NCI-H2029 (cell line): ENCODE measurements at places on chromosomes 7 and 10.

GRCh38 chr7:70505886-70506285, 626.1 kb upstream of the GALNT17 start:
- no peak for DNase-seq

GRCh38 chr10:27628621-27629020, 117.0 kb downstream of the MKX start:
- DNase-seq = no peak

DNA sequence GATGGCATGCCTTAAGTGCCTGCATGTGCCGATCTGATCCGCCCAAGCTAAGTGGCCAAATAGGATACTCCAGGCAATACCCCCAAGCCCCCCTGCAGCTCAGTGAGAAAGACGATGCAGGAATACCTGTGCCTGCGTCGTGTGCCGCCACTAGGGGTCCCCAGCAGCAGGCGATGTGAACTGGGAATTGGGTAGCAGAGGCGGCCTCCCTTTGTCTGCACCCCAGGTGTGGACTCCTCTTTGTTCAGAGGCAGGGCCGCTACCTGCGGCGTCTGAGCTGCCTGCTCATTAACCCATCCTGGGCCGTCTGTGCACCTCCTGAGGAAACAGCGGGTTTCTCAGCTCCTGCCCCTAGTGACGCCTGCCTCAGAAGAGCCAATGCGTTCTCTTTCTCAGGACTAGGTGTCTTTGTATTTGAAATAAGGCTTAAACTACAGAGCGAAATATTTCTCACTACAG, 4.8 kb upstream of the CHN2 start:
- DNase-seq = peak; percentile 72

GRCh38 chr7:12726908-12727307, 39.5 kb downstream of the ARL4A start:
- DNase-seq = no peak

- no peak for DNase-seq
Measured at GRCh38 chr10:118853916-118854315, 99.1 kb upstream of the CACUL1 start.

- DNase-seq = no peak
Measured at GRCh38 chr10:100970076-100970913, 991 bp downstream of the SEMA4G start.

DNA sequence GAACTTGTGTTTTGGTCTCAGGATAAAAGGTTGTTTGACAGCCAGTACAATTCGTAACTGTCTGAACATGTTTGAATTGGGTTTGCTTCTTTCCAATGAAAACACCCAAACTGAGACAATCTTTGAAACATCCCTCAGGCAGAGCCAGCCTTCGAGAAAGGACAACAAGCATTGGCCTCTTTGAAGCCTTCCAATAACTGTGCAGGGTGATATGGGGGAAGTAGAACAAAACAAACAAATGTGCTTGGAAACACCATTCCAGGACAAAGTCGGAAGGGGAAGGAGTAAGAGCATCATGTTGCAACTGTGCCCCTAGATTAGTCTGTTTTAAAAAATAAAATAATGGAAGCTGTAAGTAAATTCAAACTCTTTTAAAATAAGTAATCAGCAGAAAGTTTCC, 39.5 kb downstream of the IL2RA start:
- no peak for DNase-seq

- DNase-seq = no peak
Measured at GRCh38 chr7:1939434-1940401, 269.6 kb downstream of the ELFN1 start.

DNA sequence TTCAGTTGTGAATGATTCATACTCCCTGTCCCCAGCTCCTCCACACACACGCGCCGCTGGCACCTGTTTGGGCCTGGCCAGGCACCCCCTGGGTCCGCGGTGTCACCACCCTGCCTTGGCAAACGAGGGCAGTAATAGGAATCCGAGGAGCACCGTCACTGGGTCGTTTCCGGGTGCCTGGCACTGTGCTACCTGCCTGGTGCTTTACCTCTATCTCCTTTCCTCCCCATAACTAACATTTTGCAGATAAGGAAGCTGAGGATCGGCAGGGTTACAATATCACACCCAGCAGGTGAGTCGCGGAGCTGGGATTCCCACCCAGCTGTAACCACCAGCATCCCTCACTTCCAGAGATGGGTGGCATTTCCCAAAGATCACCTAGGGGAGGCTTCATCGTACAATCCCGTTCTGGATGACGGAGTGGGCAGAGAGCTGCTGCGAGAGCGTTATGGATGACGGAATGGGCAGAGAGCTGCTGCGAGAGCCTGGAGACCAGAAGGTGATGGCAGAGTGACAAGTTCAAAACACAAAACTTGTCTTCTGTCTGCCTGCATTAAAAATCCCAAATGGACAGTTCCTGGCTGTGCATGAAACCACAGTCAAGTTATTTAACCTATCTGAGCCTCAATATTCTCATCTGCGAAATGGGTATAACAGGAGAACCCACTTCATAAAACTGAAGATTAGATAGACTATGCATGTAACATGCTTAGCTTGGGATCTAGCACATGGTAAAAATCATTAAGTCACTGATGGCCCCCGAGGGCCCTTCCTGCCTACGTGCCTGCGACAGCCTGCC, 1.1 kb upstream of the HSPA12A start:
- DNase-seq = no peak

- DNase-seq = peak; percentile 36
Measured at GRCh38 chr7:122305475-122306319, 1.1 kb upstream of the FEZF1 start.

DNA sequence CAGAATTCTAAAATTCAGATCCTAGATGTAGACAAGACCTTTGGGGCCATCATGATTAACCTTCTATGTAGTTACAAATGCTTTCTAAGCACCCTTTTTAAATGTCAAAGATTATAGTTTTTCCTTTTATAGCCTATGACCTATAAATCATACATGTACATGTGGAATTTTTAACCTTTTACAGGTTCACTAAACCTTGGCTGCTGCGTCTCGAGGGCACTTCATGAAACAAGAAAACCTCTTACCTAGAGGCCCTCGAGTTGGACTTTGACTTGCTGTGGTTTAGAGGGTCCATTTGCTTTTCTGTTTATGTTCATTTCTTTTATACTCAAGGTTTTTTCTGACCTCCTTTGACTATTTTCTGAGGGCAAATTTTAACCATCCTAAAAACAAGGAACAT, 302.2 kb downstream of the CSTF2T start:
- no peak for DNase-seq

DNA sequence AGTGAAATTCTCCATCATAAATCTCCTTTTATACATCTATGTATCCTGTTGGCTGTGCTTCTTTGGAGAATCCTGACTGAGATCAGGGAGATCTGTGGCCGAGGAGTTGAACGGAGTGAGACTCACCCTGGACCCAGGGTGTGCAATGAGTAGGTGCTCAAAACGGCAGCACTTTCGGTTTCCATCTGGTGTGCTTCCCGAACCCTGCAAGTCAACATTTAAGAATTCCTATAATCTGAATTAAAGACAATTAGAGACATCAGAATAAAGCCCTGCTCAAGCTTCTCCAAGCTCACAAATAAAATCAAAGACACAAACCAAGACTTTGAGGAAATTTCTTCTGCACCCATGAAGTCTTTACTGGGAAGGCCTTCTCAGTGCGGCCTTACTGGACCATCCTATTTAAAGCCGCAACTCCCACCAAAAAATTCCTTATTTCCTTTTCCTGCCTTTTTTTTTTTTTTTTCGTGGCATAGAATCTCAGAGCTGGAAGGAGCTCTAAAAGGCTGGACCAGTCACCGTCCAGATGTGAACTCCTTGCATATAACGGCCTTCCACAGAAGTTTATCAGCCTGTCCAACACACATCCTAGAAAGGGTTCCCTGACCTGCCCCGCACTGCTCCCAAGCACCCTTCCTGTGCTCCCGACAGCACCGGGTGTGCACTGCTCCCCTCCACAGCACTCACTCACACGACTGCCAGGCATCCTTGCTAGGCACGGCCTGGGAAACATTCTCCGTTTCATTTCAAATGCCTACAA, 29.7 kb downstream of the GNA12 start:
- DNase-seq = no peak

GRCh38 chr10:131477457-131478121, 166.1 kb upstream of the TCERG1L start:
- no peak for DNase-seq

DNA sequence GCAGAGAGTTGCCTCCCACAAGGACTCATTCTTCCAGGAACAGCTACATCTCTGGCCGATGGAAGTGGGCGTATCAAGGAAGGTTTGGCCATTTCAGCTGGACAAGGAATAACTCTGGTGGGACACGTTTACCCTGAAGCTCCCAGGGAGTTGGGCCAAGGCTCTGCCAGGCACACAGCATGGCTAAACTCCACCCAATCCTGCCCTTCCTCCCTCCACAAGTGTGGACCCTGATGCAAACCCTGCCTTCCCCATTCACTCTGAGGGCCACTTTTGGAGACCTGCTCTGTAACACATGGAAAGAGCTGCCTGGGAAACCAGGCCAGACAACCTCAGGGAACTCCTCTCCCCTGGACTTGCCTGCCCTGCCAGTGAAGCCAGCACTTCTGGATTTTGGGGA, 407.8 kb upstream of the FOXK1 start:
- no peak for DNase-seq
